ENCODE measurements at places on chromosomes 12 and 14.

- no peak for DNase-seq
These were observed 7.3 kb upstream of the MGP start for GRCh38 chr12:14892726-14893505.

- no peak for DNase-seq
These were observed 366.5 kb upstream of the CCDC196 start for GRCh38 chr14:66119606-66120231.

- DNase-seq: no peak
These were observed 15.9 kb downstream of the PACS2 start for GRCh38 chr14:105330491-105330895.

DNA sequence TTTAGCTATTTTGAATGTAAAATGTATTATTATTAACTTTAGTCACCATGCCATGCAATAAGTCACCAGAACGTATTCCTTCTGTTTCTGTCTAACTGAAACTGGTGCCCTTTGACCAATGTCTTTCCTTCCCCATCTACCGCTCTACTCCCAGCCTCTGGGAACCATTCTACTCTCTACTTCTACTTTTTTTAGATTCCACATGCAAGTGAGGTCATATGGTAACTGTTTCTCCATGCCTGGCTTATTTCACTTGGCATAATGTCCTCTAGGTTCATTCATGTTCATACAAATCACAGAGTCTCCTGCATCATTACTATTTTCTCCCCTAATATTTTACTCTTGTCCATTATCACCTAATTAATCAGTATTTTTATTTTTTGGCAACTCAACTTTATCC is 160.1 kb downstream of the TMX1 start:
- DNase-seq: no peak

DNA sequence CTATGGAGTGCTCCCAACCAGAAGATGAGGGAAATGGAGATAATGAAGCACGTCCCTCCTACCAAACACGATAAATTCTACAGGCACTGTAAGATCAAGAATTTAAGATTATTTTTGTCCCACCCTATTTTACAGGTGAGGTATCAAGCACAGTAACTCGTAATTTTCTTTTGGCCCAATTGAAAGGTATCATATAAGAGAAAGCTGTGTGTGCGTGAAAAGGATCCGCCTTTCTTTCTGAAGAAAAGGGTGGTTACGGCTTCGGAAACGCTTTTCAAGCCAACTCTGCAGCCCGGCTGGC is 733 bp upstream of the KLHDC2 start:
- DNase-seq: no peak

DNA sequence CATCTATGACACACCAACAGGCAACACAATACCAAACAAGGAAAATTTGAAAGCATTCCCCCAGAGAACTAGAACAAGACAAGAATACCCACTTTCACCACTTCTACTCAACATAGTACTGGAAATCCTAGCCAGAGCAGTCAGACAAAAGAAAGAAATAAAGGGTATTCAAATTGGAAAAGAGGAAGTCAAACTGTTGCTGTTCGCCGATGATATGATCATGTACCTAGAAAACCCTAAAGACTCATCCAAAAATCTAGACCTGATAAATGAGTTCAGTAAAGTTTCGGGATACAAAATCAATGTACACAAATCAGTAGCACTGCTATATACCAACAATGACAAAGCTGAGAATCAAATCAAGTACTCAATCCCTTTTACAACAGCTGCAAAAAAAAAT is 8.1 kb upstream of the ATL1 start:
- no peak for DNase-seq

- no peak for DNase-seq
These were observed 110.6 kb downstream of the DIO2 start for GRCh38 chr14:80100681-80101080.

GRCh38 chr12:132685400-132685799 is 1.7 kb downstream of the POLE start:
- DNase-seq: no peak

DNA sequence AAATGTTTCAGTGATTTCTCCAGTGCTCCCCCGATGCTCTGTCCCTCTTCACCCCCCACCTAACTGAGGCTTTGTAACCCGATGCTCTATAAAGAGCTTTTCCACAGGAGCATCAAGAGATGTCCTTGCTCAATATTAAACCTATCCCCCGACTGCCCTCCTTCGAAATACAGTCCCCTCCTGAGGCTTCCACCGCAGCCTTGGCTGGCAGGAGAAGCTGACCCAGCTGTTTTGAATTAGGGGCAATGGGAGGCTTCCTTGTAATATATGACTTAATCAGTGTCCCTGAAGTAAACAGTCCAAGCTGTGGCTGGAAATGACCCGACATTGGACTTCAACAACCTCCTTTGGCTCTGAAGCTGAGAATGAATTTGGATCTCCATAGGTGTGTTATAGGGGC is 62.4 kb downstream of the TMEM30B start:
- no peak for DNase-seq

DNA sequence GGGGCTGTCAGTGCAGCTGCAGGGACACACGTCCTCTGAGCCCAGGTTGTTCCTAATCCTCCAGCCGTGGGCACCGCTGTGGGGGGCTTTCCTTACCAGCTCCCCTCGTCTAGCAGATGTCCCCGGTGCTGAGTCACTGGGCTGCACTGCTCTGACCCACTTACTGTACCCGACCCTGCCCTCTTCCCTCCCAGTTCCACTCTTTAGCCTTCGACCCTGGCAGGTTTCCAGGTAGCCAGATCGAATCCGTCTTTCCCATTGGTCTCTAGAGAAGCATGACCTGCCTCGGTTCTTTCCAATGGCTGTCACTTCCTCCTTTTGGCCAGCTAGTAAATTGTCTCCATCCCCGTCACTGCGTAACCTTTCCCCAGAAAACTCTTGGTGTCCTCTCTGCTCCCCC is 48.4 kb downstream of the ELK3 start:
- DNase-seq: no peak

GRCh38 chr12:94783343-94783742 is 133.0 kb upstream of the TMCC3 start:
- no peak for DNase-seq

- no peak for DNase-seq
These were observed 249.7 kb downstream of the SPTSSA start for GRCh38 chr14:34212172-34212929.

DNA sequence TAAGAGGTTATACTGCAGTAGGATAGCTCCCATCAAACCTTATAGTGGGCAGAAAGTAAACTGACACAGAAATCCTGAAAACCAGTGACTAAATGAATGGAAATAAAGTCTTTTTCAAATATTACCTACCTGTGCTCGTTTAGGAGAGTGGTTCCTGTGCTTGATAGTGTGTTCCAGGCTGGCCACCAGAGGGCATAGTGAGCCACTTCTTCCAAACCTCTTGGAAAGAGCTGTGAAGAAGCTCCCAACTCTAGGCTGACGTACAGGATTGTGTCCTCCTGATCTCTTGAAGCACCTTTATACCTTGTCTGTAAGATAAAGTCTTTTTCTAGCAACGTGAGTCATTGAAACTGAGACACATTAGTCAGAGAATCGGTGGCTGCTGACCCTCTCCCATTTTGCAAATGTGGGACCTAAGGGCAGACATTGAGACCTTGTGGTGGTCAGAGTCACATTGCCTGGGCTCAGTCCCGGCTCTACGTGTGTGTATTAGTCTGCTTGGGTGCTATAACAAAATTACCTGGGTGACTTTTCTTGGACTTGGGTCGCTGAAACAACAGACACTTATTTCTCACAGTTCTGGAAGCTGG is 17.6 kb downstream of the TDP1 start:
- DNase-seq: no peak

- DNase-seq: no peak
These were observed 190.7 kb upstream of the BMP4 start for GRCh38 chr14:54147282-54147681.

DNA sequence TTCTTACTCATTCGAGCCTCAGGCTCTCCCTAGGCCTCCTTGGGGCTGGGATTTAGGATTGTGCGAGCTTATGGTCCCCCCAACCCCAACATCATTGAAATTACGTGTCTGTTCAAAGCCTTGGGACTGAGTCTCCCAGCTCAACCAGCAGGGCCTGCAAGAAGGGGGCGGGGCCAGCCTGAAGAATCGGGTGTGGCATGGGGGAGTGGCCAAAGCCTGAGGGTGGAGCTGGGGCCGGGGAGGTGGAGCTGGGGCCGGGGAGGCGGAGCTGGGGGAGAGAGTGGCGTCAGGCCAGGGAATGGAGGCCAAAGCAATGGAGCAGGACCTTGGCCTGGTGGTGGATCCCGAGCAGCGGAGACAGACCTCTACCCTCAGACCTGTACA is 24.3 kb upstream of the HSPB8 start:
- no peak for DNase-seq

DNA sequence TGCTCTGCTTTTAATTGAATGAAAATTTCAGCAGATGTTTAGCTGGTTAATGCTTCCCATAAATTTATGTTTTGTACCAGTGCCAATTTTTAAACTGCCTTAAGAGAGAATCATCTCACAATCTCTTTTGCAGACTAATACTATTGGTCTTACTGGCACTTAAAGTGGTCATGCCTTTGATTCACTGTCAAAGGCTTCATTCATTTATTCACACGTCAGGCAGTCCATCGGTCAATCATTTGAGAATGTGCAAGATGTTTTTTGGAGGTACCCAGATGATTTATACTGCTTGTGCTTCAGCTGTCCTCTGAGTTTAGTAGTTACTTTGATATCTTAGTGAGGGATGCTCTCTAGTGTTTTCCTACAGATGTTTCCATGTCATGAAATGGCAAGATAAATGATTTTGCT is 83.4 kb downstream of the NAV3 start:
- DNase-seq: no peak

DNA sequence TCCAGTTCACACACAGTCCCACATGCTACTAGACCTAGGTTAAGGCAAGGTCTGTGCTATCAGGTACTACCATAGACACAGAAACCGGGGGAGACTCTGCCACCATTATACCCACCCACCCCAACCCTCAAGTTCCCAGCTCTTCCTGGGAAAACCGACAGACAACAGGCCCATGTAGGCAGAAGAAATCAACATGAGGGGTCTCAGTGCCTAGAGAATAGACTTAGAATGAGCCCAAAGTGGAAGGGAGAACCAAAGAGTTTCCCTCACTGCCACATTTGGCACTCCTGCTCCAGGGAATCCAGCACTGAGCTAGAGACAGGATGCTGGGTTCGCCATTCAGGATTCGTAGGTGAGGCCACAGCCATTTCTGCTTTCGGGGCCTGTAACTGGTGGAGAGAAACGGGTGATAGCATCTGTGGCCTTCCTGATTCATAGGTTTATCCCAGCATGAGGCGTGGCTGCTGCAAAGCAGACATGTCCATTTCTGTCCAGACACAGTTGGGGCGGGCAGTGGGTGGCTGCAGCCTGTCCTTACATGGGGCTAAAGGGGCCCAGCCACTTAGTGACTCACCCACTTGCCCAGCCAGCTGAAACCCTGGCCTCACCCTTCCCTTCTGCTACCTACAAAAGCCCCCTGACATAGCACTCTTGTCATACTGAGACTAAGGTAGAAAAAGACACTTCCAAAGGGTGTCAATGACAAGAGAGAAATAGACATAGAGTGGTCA is 69.4 kb downstream of the IRF2BPL start:
- DNase-seq: no peak

DNA sequence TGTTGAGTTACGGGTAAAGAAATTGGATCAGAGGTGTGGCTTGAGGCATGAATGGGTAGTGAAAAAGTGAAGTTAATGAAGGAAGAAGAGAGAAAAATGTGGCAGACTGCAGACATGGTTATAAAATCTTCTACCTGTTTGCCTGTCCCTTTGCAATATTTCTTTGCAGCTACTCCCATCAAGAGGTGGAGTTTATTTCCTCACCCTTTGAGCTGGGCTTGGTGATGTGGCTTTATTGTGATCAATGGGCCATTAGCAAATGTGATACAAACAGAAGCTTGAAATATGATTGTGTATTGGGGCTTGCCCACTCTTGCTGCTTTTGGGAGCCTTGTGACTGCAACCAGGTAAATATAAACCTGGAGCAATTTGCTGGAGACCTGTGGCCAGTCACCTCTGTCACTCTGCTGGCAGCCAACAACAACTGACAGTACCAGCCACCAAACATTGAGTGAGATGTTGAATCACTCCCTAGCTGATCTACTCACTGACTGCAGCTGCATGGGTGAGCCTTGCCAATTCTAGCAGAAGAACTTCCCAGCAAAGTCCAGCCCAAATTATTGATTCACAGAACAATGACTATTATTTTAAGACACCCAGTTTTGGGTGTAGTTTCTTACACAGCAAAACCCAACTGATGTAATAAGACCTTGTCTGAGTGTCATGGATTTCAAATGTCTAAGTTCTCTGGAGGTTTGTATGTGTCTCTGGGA is 151.0 kb upstream of the ATP2B1 start:
- DNase-seq: no peak
